8988T (cell line): ENCODE measurements at places on chromosomes 5 and 9.

GRCh38 chr5:89399548-89399947 lies 516.6 kb upstream of the MEF2C start:
- DNase-seq: no peak

DNA sequence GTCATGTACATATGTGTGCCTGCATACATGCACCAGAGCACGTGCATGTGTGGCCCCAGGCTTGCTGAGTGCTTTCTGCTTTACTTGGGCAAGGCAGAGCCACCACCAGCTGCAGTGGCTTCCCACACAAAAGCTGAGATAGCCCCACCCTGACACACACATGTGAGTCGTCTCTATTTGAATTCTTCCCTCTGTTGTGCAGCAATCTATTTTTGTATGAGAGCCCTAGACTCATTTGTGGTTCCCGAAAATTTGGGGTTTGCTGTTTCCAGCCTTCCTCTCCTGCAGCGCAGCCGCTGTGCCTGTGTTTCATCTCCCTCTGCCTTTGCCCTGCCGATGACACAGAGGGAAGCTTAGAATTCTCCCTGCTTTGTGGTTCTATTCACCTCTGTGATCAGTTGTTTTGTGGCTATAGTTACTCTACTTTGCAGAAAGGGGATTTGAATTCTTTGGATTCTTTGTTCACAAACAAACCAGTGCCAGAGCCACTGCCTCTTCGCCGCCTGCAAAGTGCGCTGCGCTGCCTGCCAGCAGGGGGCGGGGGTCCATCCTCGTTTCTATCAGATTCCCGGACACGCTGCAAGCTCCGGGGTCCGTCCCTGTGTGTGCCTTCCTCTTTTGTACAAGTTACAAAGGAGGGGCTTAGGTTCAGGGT lies 95.8 kb upstream of the DAP start:
- DNase-seq: peak; percentile 77

GRCh38 chr5:43859309-43859708 lies 256.3 kb downstream of the NNT start:
- no peak for DNase-seq

DNA sequence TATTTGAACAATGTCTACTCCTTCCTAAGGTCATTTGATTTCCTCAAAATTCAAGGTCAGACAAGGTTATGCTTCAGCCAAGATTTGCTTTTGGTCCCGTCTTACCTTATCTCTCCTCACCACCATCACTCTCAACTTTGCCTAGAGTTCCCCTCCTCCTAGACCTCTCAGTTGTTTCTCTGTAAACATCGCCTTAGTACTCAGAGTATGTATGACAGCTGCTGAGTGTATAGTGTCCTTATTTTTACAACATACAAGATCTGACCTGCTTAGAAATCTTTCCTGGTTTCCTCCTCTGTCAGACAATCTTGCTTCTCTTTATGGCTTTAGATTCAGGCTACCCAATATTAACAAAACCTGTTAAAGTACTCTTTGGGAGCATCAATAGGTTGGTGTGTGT lies 50.0 kb upstream of the C6 start:
- no peak for DNase-seq

DNA sequence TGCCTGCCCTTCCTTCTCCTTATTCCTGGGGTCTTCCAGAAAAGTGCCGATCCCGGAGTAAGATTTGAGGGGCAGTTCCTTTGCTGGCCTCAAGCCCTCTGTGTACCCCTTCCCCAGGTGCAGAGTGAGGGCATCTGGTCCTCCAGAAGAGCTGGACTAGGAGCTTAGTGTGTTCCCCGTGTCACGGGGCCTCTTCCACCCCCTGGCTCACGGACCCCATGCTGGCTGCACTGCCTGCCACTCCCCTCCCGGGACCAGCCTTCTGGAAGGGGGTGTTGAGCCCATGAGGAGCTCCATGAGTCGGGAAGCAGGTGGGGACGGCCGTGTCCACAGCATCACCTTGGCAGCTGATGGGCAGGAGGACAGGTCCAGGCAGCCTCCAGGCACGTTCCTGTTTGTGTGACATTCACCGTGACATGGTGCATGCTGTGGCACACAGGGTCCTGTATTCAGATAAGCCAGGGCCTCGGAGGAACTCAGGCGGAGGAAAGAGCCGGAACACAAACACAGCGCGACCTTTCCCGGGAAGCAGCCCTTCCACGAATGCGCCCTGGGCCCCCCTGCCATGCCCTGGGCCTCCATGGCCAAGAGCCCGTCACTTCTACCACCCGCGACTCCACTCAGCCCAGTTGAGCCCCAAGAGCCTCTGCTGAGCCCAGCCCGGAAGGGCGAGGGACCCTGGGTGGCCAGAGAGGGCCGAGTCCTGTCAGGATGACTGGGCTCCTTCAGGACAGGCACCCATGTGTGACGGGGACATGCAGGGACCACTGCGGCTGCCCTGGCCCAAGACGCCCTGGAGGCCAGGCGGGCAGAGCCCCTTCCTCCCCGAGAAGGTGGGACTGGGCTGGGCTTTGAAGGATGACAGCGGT lies 5.9 kb upstream of the LCN1 start:
- DNase-seq: no peak

GRCh38 chr9:34654323-34655051 lies 2.5 kb downstream of the IL11RA start:
- no peak for DNase-seq

- no peak for DNase-seq
These were observed 1.7 kb upstream of the PTGER4 start for GRCh38 chr5:40678026-40678425.

- DNase-seq: no peak
These were observed 9.2 kb downstream of the KLF4 start for GRCh38 chr9:107480386-107480789.

- DNase-seq: no peak
These were observed 6.3 kb downstream of the SEC16A start for GRCh38 chr9:136476369-136477150.

GRCh38 chr5:114208120-114208519 lies 153.8 kb upstream of the KCNN2 start:
- DNase-seq: no peak

GRCh38 chr5:150584556-150585335 lies 55.7 kb upstream of the SYNPO start:
- no peak for DNase-seq

- no peak for DNase-seq
These were observed 2068.7 kb downstream of the MAT2B start for GRCh38 chr5:165574100-165574499.

GRCh38 chr5:58016358-58016757 lies 443.5 kb downstream of the PLK2 start:
- no peak for DNase-seq

DNA sequence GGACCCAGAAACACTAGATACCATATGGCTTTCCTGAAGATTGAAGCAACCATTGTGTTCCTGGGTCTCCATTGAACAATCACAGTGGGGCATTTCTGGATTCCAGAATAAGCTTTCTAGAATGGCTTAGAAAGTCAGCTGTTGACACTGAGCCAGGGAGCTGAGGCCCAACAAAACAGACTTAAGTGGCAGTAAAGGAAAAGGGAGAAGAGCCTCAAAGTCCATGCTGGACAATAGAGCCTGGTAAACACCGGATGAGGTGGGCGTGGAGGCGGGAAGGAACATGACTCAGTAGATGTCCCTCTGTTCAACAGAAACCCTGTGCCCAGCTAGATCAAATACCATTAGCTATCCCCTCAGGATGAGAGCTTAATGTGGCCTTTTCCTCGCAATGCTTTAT lies 14.8 kb downstream of the SPARC start:
- no peak for DNase-seq

DNA sequence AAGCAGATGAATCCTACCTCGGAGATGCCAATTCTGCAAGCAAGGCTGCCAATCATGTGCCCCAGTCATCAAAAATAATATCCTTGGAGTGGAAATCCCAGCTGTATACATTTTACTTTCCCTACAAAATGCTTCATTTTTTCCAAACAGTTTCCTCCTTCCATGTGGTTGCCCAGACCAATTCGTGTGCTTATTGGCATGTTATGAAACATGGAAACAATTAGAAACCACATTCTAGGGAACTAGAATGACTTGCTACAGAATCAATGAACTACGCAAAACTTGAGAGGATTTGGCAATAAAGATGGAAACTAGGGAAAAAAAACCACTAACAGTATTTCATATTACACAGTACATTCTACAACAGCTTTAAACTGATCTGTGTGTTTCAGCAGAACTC lies 584.5 kb upstream of the DMAC1 start:
- no peak for DNase-seq

DNA sequence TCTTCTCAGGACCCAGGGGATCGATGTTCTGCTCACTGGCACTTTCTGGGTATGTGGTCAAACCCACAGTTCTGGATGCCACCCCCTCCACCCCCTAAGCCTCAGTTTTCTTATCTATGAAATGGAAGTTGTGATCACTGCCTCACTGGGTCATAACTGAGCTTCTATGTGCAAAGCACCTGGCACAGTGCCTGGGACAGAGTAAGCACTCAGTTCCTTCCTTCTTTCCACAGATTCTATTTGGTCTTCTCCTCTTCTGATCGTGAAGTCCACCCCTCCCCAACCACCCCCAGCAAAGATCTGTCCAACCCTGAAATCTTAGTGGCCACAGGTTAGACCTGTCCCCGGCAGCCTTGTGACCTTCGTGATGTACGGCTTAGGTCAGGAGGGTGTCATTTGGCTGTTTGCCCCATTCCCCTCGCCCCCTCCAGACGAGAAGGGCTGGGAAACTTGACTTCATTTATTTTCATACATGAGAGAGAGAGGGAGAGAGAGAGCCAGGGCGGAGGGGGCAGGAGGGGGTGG lies 181.4 kb downstream of the FGF18 start:
- no peak for DNase-seq

- no peak for DNase-seq
These were observed 262.5 kb upstream of the C9orf72 start for GRCh38 chr9:27835746-27836145.

DNA sequence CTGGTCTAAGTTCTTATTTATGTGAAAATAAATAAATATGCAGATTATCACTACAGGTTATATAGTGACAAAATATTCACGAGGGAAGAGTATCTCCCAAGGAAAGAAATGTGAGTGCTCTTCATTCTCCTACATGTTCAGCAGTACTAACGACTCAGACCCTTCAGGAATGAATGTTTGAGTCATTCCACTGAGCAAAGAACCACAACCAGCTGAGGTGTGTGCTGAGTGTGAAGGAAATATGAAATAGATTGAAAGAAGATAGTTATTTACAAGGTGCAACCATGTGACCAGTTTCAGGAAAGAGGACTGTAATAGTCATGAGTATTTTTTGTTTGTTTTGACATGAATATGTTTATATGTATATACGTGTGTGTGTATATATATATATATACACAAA lies 228.7 kb downstream of the TUSC1 start:
- no peak for DNase-seq

GRCh38 chr9:97382099-97382718 lies 29.7 kb upstream of the TDRD7 start:
- DNase-seq: no peak

GRCh38 chr5:173753307-173754168 lies 134.6 kb upstream of the CPEB4 start:
- DNase-seq: no peak

DNA sequence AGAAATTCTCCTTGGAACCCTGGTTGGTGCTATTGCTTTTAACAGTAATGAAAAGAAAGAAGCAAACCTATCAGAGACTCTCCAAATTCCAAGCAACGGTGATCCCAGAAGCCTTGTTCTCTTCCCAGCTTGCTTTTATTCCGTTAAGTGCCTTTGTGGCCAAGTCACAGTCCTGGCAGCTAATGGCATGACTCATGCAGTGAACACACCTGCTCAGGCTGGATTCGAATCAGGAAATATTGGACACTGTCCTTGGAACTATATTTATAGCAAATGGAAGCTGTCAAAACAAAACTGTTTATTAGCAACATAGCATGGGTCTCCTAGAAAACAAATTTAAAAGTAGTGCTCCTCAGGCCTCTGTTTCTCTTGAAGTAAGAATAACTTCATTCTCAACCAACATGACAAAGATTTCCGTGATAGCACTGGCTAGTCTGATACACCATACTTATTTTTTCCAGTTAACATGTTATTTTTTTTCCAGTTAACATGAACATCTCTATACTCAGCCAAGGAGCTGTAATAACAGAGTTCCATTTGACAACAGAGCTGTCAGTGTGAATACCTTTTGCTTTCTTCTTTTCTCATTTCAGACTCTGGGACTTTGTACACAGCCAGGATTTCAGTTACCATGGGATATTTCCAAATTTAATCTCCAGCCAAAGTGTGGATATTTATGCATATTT lies 502.4 kb downstream of the GADD45G start:
- DNase-seq: peak; percentile 42

DNA sequence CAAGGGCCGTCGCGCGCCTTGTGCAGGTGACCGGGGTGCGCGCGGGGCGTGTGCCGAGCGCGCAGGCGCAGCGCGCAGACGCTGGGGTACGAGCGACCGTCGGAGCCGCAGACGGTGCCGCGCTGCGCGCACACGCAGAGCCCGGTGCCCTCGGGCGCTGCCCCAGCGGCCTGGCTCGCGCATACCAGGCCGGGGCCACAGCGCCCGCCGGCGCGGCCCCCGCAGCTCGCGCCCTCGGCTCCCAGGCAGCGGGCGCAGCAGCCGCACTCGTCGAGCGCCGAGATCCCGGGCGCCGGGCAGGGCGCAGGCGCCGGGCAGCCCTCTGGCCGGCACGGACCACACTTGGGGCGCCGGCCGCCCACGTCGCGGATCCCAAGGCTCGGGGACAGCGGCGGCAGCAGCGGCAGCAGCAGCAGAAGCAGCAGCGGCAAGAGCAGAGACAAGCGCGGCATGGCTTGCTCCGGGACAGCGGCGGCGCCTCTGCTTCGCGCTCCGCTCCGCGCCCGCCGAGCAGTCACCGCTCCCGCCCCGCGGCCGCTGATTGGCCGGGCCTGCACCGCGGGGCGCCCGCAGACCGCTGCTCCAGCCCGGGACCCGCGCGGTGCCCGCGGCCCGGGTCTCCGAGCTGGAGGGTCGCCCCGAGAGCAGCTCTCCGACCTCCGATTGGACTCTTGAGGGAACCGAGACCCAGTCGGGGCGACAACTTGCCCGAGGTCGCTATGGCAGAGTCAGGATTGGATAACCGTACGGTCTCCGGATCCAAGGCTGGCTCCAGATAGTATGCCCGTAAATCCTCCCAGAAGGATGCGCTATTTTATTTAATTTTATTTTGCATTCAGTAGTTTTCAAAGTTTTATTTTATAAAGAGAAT lies at the start of gene IGFBPL1:
Gene IGFBPL1 (minus strand): TSS at position 482 of the 871 bp plus-strand sequence. CDS start 30 bp downstream, at position 452.
- peak; percentile 73 for DNase-seq

GRCh38 chr5:152097128-152097527 lies 172.5 kb upstream of the GLRA1 start:
- DNase-seq: no peak

DNA sequence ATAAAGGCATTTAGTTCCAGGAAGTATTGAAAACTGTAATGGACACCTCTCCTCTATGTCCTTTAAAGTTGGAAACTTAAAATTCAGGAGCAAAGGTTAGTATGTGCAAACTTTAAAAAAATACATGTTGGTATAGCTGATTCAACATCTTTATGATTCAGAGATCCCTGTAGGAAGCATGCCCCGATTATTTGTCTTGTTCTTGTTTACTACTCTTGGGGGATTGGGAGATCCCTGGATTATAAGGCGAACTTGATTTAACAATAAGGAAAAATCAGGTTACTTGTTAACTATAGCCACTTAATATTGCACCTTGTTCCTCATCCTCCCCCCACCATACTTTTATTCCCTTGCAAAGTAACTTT lies 1.7 kb downstream of the F2RL1 start:
- no peak for DNase-seq
